Globus pallidus (tissue), 1 donor: ENCODE measurements at places on chromosomes 5 and 9.
A peak's percentile ranks its signal among the peaks of the same experiment; 100 is the strongest.

DNA sequence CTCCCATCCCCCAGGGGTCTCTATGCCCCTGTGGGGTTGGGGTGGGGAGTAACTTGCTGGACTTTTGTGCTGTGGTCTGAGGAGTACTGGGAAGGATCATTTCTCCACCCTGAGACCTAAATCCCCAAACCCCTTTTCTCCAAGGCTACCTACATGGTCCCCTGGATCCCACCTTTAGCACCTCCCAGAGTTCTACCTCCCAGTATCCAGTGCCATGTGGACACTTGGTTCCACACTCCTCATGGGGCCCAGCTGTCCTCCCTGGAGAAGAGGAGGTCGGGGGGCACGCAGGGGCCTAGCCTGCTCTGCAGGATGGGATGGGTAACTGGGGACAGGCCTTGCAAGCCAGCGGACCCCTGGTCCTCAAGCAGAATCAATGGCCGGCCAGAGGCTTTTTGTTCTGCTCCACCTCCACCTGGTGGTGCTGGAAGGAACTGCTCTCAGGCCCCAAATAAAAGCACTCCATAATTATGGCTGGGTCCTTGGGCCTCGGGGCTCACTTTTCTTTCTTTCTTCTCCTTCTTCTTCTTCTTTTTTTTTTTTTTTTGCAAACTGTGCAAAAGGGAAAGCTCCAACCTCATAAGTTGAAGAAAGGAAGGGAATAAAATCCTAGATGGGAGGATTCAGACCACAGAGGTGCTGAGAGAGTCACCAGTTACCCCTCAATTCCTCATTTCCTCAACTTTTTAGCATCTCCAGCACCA lies 68.4 kb downstream of the PSD2 start:
- DNase-seq: peak; percentile 77

DNA sequence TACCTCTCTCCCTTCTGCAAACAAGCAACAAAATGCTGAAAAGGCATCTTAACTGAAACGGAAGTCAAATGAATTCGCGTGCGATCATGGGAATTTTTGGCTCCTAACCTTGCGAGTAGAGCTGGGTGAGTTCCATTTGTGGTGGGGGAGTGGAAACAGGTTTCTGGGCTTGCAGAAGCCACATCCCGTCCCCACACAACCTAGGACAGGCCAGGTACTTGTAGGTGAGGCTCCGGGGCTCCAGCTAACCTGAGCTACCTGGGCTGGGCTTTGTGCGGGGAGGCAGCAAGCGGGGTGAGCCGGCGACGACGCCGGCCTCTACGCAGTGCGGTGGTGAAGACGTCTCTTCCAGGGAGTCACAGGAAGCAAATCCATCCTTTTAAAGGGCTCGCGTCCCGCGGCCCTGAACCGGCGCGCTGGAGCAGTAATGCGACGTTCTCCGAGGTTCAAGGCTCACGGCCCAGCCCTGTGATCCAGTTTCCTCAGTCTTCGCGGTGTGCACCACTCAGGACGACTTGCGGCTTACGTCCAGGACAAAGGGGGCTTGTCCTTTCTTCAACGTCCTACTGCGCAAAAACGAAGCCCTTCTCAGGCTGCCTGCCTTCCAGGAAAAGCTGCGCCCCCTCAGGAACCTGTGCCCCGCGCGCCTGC lies 567 bp upstream of the SPIN1 start:
- DNase-seq: peak; percentile 28

DNA sequence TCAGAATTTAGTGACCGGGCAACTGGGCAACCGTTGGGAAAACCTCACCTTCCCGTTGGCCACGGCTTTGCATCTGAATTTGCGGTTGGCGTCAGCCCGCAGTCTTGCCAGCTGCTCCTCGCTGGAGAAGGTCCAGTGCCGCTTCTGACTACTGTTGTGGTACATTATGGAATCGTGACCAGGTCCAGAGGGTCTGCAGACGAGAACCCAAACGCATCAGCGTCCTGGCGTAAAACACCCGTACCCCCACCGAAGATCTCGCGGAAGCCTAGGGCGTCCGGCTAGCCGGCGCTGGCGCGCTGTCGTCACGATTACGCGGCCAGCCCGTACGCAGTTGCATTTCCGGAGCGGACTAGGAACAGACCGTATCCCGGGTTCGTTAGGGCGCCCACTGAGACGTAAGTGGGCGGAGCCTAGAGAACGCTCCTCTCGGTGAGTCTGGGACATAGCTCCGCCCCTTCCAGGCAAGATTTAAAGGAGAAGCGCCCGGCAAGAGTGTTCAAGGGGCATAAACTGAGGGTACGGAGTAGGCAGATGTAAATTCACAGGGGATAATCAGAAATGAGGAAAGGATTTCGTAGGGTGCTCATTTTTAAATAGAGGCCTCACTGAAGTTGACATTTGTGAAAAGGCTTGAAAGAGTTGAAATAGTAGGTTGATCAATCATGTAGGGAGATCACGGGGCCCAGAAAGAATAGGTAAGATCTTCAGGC lies at the start of gene CCNH:
CCNH (minus strand) TSS at position 301 of the 713 bp plus-strand sequence; CDS start at position 165, 136 bp downstream.
- peak; percentile 99 for DNase-seq

- DNase-seq: peak; percentile 89
Measured at GRCh38 chr5:11602298-11602697, 301.9 kb downstream of the CTNND2 start.
